ENCODE measurements at places on chromosomes 13 and 19.
A peak's percentile ranks its signal among the peaks of the same experiment; 100 is the strongest.

DNA sequence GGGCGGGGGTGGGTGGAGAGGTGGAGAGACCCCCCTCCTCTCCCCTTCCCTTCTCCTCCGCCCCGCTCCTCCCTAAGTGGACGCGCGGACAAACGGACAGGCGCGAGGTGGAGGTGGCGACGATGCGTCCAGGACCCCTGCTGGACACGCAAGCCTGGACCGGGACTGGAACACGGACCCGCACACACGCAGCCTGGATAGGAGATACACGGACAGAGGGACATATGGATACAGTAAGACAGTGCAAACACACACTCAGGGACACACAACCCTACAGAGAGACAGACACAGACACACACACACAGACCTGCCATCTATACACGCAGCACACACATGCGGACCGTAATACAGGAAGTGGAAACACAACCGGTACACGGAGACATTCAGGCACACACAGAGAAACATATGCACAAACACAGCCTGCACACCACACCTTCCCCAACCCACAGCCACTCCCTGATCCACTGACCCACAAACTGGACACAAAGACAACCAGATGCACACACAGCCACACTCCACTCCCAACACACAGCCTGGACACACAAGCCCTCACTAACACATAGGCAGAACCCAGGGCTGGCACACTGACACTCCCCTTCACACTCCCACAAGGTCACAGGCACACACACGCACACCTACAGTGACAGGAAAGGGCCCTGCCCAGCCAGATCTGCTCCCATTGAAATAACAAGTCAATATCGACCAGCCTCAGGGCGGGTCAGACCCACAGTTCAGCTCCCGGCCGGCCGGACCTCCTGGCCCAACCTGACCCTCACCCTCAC lies 696 bp upstream of the ERFL start:
- DNase-seq, result no peak

DNA sequence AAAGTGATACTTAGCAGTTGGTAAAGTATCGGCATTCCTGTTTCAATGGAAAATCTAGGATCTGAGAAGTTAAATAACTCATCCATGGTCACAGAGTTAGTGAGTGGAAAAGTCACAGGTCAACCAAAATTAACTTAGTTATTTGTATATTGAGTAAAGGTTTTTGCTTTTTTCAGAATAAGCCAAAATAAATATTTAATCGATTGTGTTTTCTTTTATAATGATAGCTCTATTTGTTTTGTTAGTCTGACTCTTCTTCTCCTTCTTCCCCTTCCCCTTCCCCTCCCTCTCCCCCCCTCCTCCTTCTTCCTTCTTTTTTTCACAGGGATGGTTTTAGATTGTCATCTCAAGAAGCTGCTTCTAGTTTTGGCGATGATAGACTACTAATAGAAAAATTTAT lies 173.5 kb downstream of the PCCA start:
- no peak for DNase-seq

- no peak for DNase-seq
Observed at GRCh38 chr13:31038834-31039552, 106.5 kb downstream of the TEX26 start.

- no peak for DNase-seq
Observed at GRCh38 chr19:15291089-15291488, 41.2 kb downstream of the BRD4 start.

DNA sequence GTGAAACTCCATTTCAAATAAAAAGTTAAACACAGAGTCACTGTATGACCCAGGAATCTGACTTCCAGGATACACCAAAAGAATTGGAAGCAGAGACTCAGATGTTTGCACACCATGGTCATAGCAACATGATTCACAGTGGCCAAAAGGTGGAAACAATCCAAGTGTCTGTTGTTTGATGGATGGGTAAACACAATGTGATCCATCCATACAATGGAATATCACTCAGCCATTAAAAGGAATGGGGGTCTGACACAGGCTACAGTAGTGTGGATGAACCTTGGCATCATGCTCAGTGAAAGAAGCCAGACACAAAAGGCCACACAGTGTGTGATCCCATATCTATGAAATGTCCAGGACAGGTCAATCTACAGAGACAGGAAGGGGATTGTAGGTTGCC lies 174.3 kb downstream of the PTPRS start:
- no peak for DNase-seq

DNA sequence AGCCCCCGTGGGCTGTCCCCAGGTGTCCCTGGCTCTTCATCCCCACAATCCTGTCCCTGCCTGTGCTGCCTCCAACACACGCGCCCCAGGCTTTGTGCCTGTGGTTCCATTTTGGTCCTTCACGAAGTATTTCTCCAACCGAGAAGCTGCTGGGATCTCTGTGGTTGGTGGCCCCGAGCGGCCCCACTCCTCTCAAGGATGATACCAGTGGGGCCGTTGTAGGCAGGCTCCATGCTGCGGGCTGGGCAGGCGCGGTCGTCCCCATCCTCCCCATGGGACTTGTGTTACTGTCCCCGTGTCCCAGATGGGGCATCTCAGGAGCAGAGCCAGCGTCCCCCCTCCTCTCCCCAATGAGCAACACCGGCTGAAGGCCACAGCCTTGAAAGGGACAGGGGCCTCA lies 3.7 kb upstream of the ZNF554 start:
- DNase-seq, result no peak

- DNase-seq, result no peak
Observed at GRCh38 chr13:106562301-106562700, 5.6 kb downstream of the ARGLU1 start.

GRCh38 chr13:96844616-96845015 lies 149.7 kb downstream of the OXGR1 start:
- DNase-seq, result no peak

- no peak for DNase-seq
Observed at GRCh38 chr13:78596736-78597601, 6.4 kb downstream of the POU4F1 start.

DNA sequence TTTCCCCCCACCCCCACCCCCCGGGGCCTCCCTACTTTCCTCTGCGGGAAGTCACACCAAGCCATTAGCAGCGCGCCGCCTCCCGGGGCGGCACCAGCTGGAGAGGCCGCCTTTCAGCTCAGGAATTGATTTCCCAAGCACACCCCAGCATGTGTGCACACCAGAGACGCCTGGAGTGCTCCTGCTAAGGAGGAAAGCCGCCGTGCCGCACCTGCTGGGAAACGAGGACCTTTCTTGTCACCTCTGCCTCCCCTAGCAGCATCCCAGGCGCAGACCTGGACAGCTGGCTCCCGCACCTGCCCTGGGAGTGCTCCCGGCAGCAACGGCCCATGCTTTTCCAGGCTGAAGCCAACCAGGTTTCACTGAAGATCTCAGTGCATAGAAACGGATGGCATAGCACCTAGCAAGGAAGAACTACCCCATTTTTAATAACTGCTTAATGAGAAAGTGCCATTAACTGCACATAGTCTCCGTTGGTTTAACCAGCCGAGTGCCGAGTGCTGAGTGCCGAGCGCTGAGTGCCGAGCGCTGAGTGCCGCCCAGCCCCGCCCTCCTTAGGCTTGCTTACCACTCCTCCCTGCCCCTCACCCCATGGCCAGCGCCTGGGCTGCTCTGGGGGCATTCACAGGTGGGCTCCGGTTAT lies 165.0 kb downstream of the USP12 start:
- DNase-seq, result no peak

- DNase-seq, result peak; percentile 10
Observed at GRCh38 chr19:34220472-34221063, 33.8 kb upstream of the GARRE1 start.

GRCh38 chr13:45473627-45474026 lies 8.9 kb downstream of the COG3 start:
- no peak for DNase-seq

DNA sequence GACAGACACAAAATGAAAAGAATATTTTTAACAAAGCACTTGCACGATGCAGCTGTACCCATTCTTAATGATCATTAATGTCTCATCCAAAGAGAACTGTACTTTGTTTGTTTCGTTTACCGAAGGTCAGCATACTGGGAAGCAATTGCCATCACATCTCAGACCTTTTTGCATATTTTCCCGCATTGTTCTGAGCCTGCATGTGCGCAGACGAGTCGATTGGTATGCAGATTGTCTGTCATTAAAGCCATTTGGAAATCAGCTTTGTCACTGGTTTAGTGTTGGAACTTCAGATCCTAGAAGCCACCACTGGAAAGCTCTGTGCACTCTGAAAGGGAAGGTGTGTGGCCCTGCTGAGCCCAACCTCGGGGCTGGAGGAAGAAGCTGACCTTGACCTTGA lies 15.6 kb downstream of the SPACA7 start:
- no peak for DNase-seq

- DNase-seq, result no peak
Observed at GRCh38 chr13:44801990-44802389, 187.3 kb downstream of the NUFIP1 start.

DNA sequence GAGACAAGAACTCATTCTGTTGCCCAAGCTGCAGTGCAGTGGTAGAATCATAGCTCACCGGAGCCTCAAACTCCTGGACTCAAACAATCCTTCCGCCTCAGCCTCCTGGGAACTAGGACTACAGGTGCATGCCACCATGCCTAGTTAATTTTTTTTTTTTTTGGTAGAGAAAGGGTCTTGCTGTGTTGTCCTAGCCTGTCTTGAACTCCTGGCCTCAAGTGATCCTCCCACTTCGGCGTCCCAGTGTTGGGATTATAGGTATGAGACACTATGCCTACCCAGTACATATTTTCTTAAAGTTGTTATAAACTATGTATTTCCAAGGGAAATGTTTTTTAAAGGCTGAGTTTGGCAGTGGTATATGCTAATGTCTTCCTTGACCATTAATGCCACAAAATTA lies 412.6 kb downstream of the KLF12 start:
- no peak for DNase-seq

- DNase-seq, result no peak
Observed at GRCh38 chr13:28485551-28485950, 9.4 kb downstream of the FLT1 start.

- no peak for DNase-seq
Observed at GRCh38 chr19:52992109-52993004, 21.4 kb upstream of the ERVV-1 start.

DNA sequence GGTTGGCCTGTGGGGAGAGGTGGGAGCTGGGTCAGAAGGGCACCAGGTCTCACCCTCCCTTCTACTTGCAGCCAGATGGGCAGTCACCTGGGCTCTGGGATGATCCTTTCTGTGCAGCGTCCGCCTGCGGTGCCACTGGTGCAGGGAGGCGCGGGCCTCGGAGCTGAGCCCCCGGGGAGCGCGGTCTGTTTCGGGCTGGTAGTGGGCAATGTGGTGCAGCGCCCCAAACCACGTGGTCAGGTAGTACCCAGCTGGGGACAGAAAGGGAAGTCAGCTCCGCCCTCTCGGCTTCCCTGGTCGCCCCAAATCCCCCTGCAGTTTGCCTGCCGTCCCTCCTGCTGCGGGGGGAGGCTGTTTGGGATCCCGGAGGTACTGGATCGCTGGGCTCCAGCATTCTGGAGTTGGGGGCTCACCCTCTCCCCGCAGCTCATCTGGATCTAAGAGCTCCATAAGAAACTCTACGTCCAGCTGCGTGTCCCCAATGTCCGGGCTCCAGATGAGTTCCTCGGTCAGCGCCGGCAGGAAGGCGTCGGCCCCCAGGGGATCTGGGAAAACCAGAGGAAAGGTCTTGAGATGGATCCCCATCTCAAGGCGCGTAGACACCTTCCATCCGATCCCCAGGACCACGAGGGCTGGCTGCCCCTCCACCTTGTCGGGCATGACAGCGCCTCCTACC lies 8.8 kb downstream of the RINL start:
- DNase-seq, result no peak

DNA sequence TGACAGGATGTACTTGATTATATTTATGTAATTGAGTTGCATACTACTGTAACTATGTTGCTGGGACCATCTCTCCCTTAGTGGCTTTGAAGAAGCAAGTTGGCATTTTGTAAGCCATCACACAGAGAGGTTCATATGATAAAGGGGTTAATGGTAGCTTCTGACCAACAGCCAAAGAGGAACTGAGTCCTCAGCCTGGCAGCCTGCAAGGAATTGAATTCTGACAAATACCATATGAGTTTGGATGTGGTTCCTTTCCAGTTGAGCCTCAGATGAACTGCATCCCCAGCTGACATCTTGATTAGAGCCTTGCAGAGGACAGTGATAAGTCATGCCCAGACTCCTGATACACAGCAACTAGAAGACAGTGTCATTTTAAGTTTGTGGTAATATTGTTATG lies 8.6 kb upstream of the MYCBP2 start:
- no peak for DNase-seq

GRCh38 chr13:76466043-76466442 lies 420.2 kb downstream of the KCTD12 start:
- DNase-seq, result no peak

GRCh38 chr19:30163663-30164062 lies 208.5 kb upstream of the ZNF536 start:
- no peak for DNase-seq

DNA sequence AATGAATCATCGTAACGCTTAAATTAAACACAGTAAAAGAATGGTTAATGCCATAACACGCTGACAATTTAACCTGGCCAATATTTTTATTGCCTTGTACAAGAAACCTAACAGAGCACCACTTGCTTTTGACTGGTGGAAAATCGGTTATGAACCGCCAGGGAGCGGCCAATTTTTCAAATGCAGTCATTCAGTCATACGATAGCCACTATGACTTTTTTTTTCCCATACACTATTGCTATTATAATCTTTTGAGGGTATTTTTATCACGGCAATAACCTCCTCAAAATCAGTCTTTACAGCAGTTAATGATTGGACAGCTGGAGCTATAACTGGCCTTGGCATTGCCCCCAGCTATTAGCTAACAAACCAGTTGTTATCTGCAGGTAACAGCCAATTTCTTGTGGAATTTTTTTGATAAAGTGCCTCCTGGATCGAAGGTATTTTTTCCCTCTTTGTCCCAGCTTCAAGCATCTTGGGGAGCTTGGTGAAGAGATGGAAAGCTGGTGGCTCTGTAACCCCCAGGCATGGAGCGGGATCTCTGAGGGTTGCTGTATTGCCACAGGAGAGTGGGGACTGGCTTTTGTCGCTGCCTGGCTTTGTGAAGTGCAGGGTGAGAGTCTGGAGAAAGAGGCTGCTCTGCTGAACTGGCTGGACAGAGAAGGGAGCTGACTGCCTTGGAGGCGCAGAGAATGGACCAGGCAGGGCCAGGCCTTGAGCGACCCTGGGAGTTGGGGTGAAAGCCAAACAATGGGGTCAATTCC lies 198.4 kb upstream of the ZNF536 start:
- no peak for DNase-seq

GRCh38 chr13:71607575-71607974 lies 259.4 kb downstream of the DACH1 start:
- DNase-seq, result no peak

DNA sequence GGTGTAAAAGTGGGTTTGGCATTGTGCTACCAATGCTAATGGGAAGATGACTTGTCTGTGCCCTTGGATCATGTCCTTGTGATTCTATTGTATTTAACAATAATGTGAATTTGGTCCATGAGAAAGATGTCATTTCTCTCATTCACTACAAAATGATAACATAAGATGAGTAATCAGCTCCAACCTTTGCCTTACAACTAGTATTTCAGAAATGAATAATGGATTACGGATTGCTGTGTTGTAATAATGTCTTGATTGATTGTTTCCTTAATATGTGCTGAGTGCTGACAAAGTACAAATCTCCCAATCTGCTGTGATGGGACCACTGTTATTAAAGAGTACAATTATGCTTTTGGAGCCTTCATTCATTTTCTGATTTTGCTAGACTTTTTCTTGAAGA lies 375.0 kb downstream of the PCDH9 start:
- DNase-seq, result no peak

- DNase-seq, result no peak
Observed at GRCh38 chr13:71829547-71829946, 37.5 kb downstream of the DACH1 start.

GRCh38 chr19:36257520-36257876 lies 42.6 kb downstream of the ZNF146 start:
- DNase-seq, result no peak
